ENCODE measurements at places on chromosomes 13 and 19. TPM values are rescaled to one million over a fixed set of nuclear protein-coding genes. Genes with fewer than 3 reads are reported as not detected.

The FBN3 gene
- total RNA-seq, result not detected

The C19orf73 gene
- total RNA-seq, result not detected

The LIN7B gene
- total RNA-seq, result 4.2 TPM

The MIR17HG gene
- 9.5 TPM for total RNA-seq

The KLK2 gene
- not detected for total RNA-seq

The PSG7 gene
- not detected for total RNA-seq

The ERCC5 gene
- total RNA-seq, result 36.0 TPM

The PSPN gene
- 1.2 TPM for total RNA-seq

DNA sequence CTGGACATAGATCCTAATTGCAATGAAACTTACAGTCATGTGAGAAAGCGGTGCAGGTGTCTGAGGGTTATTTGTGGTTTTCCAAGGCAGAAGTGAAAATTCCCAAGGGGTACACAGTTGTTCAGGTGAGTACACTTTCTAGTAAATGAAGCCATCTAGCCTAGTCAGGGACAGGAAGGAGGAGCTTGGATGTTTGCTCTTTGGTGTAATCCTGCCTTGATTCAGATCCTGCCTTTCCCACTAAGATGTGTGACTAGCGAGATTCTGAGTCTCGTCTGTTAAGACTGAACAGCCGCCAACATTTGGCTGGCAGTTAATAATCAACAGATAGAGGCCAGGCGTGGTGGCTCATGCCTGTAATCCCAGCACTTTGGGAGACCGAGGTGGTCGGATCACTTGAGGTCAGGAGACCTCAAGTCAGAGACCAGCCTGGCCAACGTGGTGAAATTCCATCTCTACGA, 2.5 kb downstream of the RPS9 start:
- no peak for DNase-seq

DNA sequence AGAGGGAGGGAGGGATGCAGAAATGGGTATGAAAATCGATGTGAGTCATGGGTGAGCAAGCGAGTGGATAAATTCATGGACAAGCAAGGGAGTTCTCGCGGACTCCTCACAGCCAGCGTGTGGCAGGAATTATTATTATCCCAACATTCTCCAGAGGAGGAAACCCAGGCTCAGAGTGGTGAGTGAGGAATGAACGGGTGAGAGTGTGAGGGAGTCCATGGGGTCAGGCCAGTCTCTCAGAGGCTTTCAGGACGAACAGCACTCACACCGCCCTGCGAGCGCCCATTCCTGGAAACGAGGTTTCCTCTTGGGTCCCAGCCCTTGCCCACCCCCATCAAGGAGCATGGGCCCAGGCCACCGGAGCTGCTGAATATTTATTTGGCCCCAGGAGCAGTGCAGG, 6.3 kb upstream of the DNAAF3 start:
- DNase-seq, result no peak

- peak; percentile 27 for DNase-seq
Observed at GRCh38 chr13:62357887-62358645, 942.4 kb upstream of the PCDH20 start.

GRCh38 chr13:48508011-48508410, 24.9 kb downstream of the RCBTB2 start:
- DNase-seq, result no peak

DNA sequence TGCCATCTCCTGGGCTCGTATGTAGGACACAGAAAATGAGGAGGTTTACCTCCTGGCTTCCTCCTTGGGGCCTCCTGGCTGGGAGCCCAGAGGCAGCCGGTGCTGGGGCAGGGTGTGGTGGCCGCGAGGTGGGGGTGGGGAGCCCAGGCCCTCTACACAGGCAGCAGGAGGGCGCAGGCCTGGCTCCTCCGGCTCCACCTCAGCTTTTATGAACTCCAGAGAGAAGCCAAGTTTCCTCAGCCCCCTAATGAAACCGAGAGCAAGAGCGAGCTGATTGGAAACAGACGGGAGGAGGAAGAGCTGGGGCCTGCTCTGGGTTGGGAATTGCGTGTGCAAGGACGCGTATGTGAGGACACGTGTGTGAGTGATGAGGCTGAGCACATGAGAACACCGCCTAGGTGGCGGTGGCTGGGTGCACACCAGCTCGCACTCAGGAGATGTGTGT, 23.1 kb downstream of the LYL1 start:
- DNase-seq, result peak; percentile 28

DNA sequence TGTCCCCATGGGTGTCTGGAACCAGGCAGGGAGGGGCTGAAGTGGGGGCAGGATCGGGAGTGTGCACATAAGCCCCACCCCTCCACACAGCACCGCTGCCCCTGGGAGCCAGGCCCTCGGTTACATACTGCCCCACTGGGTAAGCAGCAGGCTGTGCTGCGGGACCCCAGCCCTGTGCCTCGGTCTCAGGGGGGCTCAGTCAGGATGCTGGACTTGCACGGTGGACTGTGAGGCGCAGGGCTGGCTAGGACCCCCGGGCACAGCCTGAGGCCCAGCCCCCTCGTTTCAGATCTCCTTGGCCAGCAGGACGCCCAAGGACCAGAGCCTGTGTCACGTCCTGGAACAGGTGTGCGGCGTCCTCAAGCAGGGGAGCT, 16.3 kb downstream of the MPND start:
- DNase-seq, result no peak

DNA sequence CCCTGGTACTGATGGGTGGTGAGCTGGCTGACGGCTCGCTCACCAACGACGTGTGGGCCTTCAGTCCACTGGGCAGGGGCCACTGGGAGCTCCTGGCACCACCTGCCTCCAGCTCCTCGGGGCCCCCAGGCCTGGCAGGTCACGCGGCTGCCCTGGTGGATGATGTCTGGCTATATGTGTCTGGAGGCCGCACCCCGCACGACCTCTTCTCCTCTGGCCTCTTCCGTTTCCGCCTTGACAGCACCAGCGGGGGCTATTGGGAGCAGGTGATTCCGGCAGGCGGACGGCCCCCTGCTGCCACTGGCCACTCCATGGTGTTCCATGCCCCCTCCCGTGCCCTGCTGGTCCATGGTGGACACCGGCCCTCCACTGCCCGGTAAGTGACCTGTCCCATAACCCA, 10.5 kb downstream of the MEGF8 start:
- no peak for DNase-seq

DNA sequence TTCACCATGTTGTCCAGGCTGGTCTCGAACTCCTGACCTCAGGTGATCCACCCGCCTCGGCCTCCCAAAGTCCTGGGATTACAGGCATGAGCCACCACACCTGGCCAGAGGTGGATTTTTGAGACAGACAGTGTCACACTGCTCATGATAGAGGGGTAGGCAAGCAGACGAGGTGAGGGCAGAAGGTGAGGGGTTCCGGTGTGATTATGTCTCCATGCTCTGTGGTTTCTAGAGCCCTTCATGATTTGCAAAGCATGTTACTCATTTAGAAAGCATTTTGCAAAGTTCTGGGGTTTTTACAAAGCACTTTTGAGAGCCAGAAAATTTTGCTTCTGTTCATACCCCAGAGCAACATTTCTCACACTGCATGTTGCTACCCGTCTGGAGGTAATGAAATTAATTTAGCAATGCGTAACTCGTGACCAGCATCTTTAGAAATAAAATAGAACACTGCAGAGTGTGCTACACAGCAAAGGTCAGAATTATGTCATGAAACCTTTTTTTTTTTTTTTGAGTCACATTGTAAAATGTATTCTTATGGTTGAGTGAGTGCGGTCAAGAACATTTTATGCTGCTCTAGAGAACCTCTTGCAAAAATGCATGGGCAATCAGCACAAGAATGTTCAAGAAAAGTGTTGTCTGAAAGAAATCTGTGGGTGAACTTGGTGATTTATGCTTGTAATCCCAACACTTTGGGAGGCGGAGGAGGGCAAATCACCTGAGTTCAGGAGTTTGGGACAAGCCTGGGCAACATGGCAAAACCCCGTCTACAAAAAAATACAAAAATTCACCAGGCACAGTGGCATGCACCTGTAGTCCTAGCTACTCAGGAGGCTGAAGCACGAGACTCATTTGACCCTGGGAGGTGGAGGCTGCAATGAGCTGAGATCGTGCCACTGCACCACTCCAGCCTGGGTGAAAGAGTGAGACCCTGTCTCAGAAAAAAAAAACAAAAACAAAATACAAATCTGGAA, 58.0 kb downstream of the MAP4K1 start:
- no peak for DNase-seq

DNA sequence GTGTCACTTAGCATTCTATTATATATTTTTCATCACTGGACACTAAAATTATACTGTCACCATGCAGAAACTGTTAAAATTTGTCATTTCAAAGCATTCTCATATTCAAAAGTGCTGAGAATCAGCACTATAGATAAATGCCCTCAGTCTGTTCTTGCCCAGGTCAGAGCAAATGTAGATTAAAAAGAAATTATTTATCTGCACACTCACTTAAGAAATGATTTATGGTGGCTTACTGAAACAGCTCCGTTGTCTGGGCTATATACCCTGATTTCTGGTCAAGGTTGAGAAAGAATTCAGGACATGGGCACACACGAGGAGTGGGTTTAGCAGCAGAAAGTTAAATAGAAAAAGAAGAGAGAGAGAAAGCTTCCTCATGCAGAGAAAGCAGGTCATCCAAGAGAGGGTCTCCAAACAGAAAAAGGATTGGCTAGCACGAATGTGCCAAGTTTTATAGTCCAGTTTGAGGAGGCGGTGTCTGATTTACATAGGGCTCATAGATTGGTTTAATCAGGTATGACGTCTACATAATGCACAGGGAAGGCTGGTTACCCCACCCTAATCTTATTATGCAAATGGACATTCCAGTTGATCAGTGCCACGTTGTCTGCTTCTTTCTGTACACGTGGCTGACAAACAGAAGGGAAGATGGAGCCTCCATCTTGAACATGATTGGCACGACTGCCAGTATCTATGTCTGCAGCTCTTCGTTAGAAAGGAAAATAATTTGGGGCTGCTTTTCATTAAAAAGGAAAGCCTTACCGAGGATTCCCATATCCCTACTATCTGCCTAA, 47.3 kb upstream of the N4BP2L1 start:
- DNase-seq, result no peak

DNA sequence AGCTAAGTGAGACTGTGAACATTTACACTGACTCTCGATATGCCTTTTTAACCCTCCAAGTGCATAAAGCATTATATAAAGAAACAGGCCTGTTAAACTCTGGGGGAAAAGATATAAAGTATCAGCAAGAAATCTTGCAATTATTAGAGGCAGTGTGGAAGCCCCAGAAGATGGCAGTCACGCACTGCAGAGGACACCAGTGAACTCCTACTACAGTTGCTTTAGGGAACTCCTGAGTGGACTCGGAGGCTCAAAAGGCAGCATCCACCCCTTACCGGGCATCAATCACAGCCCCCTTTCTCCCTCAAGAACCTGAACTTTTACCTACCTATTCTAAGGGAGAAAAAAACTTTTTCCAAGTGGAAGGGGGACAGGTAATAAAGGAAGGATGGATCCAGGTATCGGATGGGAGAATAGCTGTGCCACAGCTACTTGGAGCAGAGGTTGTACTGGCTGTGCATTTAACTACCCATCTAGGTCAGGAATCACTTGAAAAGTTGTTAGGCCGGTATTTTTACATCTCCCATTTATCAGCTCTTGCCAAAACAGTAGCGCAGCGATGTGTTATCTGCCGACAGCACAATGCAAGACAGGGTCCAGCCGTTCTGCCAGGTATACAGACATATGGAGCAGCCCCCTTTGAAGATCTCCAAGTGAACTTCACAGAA, 80.1 kb downstream of the ZNF486 start:
- DNase-seq, result no peak

Measured in endothelial cell of umbilical vein (primary cell).